ENCODE measurements at places on chromosomes 11 and 22.

- DNase-seq, result no peak
Observed at GRCh38 chr22:40976866-40977700, 25.9 kb downstream of the RBX1 start.

DNA sequence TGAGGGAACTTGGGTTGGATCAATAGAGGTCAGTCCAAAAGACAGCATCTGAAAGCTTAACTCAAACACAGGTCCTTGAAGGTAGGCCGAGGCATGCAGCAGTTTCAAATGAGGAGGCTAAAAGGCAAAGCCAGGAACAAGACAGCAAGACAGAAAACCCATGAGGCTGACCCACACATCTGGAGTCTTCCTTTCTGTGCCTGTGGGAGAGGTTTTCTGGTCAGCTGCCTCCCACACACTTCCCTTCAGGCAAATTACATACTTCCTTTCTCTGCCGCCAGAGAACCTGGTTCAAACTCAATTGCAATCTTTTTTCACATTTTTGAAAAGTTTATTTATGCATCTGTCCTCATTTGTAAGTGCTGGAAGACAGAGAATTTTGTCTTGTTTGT is 29.8 kb upstream of the CRTAM start:
- DNase-seq, result no peak

GRCh38 chr11:64745189-64745520 is 1.2 kb upstream of the RASGRP2 start:
- peak; percentile 42 for DNase-seq

DNA sequence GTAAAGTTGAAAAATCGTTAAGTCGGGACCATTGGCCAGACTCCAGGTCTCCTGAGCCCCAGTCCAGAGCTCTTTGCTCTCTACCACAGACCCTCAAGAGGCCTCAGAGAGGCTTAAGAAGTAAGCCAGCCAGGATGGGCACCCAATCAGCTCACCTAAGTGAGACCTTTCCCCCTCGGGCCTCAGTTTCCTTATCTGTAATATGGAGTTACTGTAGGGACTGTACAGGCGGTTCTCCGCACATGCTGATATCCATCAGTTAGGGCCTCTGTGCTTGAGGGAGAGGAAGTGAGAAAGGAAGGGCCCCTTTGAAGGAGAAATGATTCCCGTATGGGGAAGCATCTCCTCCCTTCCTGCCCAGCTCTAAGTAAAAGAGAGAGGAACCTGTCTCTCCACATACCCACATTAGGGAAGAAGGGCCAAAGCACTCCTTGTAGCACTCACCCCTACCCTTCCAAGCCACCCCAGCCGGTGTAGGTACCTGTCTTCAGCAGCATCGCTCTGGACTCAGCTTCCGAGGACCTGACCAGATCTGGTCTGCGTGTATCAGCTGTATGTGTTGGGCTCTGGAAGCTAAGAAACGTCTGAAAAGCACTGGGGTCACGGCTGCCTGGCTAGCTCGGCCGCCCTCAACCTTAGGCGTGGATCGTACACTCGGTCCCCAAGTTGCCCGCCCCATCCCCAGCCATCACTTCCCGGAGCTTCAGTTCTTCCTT is 653 bp downstream of the NAGA start:
- no peak for DNase-seq

- DNase-seq, result no peak
Observed at GRCh38 chr11:39678996-39679395, 1780.5 kb downstream of the LRRC4C start.

DNA sequence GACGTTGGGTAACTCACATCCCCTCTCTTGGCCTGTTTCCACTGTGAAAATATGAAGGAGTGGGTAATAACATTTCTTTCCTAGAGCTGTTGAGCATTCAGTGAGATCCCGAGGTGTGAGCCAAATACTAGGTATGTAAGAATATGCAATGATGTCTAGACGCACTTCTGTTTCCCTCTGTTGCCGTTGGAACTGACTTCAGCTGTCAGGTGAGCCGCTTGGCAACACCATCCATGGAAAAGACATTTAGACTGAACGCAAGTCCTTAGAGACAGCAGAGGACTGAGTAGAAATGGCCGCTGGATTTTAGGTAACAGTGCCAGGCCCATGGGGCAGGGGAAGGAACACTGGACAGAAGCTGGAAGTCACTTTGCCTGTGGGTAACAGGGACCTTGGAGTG is 29.5 kb upstream of the SHANK2 start:
- no peak for DNase-seq
